Activated naive CD4-positive, alpha-beta T cell treated with Interleukin-2 at 50 U/mL for 16 hours (primary cell): ENCODE measurements at places on chromosomes 4 and X.

GRCh38 chr4:155529272-155529671 lies 137.4 kb upstream of the GUCY1A1 start:
- DNase-seq = no peak

GRCh38 chr4:66629927-66630326 lies 915.4 kb downstream of the CENPC start:
- no peak for DNase-seq

DNA sequence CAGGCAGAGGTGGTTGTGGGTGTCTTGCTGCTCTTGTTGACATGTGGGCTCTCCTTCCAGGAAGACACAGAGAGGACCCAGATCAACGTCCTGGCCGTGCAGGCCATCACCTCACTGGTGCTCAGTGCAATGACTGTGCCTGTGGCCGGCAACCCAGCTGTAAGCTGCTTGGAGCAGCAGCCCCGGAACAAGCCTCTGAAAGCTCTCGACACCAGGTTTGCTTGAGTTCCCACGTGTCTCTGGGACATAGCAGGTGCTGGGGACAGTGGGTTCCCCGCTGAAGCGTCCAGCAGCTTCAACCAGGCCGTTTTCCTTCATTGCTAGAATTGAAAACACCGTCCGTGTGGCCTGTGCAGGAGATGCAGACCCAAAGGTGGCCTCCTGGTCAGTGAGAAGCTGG lies 25.6 kb upstream of the MSANTD1 start:
- DNase-seq = no peak

GRCh38 chrX:57587607-57588006 lies 4.2 kb upstream of the ZXDB start:
- DNase-seq = no peak

DNA sequence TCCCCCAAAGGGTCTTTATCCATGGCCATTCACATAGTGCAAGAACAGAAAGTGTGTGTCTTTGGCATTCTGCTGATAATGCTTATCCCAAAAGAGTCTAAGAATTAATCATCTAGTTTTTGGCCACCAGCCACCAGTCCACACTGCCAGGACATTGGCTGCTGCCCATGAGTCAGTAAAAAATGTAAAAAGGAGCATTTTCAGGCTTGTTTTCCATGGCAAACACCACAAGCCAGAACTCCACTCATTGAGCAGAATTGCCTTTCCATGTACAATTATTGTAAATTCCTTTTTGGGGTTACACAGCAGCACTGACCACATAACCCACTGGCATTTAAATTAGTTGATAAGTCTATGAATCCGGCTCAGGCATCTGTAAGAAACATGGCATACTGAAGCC lies 89.2 kb upstream of the PRDX4 start:
- DNase-seq = no peak

DNA sequence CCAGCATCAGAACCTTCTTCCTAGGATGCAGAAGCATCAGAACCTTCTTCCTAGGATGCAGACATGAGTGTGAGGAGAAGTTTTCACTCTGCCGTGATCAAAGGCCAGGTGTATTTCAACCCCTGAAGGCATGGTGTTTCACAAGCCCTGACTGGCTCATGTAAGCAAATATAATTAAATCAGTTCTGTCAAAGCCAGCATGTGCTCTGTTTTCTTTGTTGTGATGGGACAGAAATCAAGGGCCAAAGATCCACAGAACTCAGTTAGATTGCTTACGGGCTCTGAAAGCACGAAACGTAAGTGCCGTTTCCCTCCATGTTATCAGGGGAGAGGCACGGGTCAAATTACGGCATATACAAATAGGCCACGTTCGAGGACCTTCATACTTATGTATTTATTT lies 32.0 kb upstream of the CLDN24 start:
- no peak for DNase-seq

DNA sequence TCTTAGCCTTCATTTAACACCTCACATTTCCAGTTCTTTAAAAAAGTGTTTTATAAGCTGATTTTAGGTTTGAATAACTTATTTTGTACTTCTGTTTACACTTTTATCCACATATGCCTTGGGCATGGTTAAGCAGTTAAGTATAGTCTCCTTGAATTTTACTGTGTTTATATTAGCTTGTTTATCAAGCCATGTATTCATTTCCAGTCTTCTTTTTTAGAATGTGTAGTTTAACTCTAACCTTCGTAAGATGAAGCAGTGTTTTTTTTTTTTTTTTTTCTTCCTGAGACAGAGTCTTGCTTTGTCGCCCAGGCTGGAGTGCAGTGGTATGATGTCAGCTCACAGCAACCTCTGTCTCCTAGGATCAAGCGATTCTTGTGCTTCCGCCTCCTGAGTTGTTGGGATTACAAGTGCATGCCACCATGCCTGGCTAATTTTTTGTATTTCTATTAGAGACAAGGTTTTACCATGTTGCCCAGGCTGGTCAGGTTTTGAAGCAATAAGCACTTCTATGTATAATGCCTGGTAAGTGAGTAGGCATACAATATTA lies 42.5 kb downstream of the BMP2K start:
- DNase-seq = no peak

- no peak for DNase-seq
Observed at GRCh38 chr4:48008021-48008596, 8.4 kb downstream of the CNGA1 start.

GRCh38 chrX:107673933-107674479 lies 45.7 kb downstream of the PRPS1 start:
- peak; percentile 90 for DNase-seq

DNA sequence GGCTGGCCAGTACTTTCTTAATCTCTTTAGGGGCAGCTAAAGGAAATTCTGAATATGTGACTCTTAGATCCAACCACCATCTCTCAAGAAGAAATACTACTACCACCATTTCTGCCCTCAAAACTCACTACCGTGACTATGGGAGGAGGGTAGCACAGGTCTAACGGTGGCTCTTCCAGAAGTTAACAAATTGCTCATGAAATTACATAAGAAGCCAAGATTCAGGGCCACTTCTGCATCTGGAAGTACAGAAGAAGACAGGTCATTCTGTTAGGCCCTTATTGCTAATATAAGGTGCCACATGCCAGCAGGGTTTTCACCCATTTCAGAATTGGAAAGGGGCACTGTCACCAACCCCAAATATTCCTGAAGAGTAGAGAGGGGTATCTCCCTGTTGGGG lies 19.6 kb upstream of the NKRF start:
- DNase-seq = no peak

GRCh38 chr4:22174640-22175039 lies 226.1 kb upstream of the KCNIP4 start:
- no peak for DNase-seq

DNA sequence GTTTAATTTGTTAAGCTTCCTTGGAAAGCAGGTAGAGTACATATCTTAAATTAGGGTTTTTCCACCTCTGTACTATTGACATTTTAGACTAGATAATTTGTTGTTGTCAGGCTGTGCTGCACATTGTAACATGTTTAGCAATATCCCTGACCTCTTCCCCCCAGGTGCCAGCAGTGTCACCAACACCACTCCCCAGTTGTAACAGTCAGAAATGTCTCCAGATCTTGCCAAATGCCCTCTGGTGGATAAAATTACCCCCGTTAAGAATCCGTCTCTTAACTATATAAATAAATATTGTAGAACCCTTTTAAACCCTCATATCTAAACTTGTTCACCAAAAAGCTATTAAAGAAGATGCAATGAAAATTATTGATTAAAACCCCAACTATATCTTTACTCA lies 161.5 kb downstream of the ARHGAP6 start:
- DNase-seq = no peak

DNA sequence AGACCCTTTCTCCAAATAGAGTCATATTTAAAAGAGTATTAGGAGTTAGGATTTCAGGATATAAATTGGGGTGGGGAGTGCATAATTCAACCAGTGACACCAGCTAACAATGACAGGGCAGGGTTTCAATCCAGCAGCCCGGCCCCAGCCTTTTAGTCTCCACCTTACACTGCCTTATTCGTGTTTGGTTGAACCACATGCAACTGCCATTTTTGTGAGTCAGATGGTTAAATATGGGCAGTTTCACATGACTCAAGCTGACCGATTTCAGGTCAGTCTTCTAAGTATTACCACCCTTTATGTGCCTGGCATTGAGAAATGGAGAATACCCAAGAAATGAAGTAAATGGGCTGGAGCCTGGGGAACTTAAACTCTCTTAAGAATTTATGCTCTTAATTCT lies 102.8 kb downstream of the STOX2 start:
- no peak for DNase-seq

- DNase-seq = no peak
Observed at GRCh38 chrX:124518885-124519284, 172.5 kb downstream of the SH2D1A start.

- DNase-seq = peak; percentile 12
Observed at GRCh38 chr4:4418676-4419390, 31.9 kb downstream of the NSG1 start.
